ENCODE measurements at places on chromosomes 6 and 20.

DNA sequence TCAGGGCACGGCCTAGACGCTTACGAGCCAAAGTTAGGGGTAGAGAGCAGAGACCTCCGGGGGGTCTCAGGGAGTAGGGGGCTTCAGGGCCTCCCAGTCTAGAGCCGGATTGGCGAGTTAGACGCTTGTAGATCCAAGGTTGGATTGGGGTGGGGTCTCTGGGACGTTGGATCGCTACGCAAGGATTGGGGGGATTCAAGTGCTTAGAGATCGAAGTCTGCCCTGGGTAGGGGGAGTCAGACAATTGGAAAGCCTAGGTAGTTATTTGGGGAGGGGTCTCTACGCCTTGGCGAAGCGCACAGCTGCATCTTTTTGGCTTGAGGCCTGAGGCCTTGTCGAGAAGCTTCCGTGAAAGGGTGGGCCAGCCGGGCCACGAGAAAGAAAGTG lies 469 bp downstream of the STX16 start:
- DNase-seq = no peak

GRCh38 chr20:19648024-19648423 lies 110.0 kb upstream of the RIN2 start:
- no peak for DNase-seq

GRCh38 chr6:117446861-117447260 lies 21.1 kb upstream of the ROS1 start:
- no peak for DNase-seq

GRCh38 chr6:44733126-44733525 lies 345.6 kb downstream of the CDC5L start:
- no peak for DNase-seq

DNA sequence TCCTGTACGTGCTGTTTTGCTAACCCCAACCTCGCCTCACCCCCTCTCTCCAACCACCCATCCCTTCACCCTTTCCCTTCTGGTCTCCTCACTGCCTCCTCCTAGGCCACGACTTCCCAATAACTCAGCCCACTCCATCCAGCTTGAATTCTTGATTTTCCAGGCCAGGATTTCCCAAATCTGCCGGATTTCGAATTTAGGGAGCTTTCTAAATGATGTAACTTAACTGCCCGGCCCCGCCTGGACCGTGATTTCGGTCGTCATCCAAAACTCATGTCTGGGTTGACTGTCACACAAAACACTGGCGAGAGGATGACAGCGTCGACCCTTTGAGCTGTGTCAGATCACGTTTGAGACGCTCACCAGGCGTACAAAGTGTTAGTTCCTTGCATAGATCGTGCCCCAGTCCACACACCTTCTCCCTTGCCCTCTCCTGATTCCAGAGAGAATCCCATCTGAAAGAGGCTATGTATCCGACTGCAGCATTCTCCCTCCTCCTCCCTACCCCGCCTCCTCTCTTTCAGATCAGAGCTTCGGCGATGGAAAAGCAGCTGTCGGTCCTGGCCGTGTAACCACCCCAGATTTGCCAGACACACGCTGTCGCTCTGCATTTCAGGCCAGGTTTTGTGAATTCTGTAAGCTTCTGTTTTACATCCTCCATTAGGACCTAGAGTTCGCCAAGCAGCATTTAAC lies 168.2 kb downstream of the GPX5 start:
- DNase-seq = no peak

DNA sequence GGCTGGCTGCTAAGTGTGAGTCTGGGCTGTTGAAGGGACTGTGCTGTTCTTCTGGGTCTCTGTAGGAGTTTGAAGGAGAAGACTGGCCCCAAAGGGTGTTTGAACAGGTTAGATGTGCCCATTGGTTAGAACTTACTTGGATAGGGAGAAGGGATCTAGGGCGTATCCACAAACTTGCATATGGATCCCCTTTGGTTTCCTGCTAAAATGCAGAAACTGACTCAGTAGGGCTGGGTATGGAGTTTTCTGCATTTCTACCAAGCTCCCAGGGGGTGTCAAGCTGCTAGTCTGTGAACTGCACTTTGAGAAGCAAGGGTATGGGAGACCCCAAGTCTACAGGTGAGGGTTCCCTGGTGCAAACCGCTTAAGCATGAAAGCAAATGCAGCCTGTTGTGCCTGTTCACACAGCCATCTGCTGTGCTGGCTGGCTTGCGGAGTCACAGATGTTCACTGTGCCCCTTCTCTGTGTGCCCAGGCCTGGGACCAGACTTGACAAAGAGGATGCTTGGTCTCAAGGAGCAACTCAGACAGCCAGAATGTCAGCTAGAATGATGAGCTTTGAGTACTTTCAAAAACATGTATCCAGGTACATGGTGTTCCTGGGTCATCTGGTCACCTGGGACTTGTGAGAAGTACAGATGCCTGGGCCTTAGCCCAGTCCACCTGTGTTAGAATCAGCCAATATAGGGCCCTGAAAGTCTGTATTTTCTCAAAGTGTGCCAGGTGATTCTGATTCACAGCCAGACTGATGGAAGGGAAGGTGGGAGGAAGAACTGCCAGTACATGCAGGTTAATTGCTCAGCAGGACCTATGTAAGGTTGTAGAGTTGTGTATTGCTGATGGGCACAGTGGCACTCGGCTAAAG lies 7.4 kb downstream of the PPP1R16B start:
- no peak for DNase-seq

GRCh38 chr6:44335631-44336030 lies 6.8 kb upstream of the SPATS1 start:
- no peak for DNase-seq

GRCh38 chr6:26159357-26160273 lies 72.4 kb downstream of the HFE start:
- DNase-seq = no peak

DNA sequence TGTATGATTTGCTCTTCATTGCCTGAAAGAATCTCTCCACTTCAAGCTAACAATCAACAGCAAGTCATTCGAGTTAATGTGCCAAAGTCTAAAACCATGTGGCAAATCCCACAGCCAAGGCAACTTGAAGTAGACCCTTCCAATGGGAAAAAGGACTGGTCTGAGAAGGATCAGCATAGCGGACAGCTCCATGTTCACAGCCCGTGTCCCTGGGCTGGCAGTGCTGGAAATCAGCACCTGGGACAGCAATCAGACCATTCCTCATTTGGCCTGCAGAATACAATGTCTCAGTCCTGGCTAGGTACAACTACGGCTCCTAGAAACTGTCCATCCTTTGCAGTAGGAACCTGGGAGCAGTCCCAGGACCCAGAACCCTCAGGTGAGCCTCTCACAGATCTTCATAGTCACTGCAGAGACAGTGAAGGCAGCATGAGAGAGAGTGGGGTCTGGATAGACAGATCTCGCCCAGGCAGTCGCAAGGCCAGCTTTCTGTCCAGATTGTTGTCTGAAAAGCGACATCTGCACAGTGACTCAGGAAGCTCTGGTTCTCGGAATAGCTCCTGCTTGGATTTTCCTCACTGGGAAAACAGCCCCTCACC lies 1.1 kb downstream of the GJA10 start:
- no peak for DNase-seq

DNA sequence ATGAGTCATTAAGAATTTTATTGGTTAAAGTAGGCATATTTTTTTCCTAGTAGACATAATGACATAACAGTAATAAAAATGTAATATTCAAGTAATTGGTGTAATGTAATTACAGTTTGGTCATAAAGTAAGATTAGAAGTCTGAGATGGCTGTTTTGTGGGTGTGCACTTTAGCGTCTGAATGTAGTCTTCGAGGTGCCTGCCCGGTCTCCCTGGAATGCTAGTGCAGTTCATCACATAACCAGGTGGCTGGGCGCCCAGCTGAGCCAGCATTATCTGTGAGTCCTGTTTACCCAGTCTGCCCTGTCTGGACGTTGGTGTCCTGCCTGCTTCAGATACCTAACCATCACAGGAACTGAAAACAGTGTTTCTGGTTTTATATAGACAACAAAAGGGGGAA lies 419.1 kb downstream of the CDC5L start:
- DNase-seq = no peak

DNA sequence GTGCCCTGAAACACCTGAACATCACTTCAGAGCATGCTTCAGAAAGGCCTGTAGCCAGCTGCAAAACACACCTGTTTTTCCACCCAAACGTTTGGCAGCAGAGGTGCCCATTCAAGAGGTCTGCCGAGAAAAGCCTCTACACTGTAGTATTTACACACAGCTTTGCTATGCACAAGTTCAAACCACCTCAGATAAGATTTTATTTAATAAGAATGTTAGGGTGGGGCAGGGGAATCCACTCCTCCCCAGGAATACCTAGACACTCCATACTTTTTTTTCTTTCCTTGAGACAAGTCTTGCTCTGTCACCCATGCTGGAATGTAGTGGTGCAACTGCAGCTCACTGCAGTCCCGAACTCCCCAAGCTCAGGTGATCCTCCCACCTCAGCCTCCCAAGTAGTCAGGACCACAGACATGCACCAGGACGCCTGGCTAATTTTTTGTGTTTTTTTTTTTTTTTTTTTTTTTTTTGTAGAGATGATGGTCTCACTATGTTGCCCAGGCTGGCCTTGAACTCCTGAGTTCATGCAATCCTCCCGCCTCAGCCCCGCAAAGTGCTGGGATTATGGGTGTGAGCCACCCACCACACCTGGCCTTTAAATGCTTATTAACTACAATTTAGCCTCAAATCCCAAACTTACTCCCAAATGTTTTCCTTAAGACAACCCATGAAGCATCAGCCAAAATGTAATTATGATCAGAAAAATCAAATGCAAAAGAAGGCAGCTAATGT lies 9.7 kb downstream of the MRPL14 start:
- DNase-seq = no peak

DNA sequence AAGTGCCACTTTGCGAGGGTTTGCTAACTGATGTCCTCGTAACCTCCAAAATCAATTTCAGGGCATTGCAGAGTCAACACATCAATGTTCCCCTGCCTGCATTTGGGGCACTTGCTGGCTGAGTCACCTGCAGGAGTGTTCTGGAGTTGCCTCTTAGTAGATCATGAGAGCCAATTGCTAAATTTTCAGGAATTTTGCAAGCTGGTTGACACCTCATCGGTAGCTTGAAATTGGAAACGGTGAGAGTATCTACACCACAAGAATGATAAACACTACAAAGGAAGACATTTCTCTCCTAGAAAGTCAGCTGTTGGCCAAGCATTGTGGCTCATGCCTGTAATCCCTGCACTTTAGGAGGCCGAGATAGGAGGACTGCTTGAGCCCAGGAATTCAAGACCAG lies 10.8 kb upstream of the BFSP1 start:
- no peak for DNase-seq

DNA sequence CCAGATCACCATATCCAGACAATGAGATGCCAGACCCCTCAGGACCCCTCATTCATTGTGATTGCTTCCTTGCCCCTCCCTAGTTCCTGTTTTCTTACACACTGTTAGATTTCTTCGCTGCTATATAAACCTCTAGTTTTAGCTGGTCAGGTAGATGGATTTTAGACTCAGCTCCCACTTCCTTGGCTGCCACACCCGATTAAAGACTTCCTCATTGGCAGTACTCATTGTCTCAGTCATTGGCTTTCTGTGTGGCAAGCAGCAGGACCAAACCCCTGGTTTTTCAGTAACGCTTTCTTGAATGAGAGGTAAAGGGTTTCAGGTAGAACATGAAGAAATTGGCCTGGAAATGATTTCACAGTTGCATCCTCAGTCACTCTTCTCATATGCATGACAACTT lies 47.9 kb downstream of the QRSL1 start:
- no peak for DNase-seq

DNA sequence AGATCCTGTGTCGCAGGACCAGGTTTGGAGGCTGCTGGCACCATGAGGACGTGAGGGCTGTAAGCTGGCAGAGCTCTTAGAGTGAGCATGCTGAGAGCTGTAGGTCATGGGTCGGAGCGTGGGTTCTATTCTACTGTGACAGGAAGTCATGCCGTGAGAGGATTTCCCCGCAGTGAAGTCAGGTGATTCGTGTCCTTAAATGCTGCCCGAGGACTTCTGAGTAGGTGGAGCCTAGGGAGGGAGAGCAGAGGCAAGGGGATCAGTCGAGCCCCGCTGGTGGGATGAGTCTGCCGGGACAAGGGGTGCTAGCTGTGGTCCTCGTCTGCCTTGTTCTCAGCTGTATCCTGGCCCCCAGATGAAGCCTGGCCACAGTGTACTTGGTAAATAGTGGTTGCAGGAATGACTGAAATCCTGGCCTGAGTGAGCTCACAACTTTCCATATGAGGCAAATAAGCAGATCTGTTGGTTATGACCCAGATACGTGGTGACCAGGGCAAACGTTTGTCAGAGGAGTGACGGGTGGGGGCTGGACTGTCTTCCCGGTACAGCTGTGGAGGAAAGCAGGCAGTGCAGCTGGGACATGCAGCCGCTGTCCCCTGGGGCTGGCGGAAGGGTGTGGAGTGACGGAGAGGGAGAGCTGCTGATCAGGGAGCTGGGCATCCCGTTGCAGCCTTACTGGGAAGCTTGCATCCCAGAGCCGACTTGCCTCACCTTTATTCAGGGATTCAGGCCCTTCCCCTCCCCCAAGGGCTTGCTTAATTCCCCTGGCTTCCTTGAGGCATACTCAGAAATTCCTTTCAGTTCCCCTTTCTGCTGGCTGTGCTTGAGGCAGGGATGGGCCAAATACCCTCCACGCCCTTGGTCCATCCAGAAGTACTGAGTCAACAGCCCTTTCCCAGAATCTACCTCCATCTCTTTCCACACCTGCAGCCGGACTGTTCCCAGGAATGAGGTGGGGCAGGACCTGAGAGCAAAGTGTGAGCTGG lies 250.9 kb upstream of the RREB1 start:
- DNase-seq = no peak

DNA sequence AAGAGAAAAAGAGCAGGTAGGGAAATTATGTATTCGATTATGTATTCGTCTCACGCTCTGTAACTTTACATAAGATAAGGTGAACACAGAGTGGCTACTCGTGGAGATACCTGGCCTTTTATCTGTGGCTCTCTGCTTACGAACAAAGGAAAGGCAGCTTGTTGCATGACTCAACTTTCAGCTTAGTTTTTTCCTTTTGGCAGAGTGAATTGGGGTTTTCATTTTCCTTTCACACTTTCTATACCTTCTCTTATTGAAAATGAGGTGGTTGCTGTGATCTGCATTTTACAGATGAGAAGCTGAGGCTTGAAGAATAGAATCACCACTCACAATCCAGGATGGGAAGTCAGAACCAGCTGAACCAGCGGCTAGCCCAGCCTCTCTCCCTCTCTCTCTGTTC lies 13.3 kb upstream of the KCNK15 start:
- DNase-seq = no peak

Data from activated T-cell treated with anti-CD3 and anti-CD28 coated beads for 1 hour (primary cell).